ENCODE measurements at places on chromosomes 13 and 19.

DNA sequence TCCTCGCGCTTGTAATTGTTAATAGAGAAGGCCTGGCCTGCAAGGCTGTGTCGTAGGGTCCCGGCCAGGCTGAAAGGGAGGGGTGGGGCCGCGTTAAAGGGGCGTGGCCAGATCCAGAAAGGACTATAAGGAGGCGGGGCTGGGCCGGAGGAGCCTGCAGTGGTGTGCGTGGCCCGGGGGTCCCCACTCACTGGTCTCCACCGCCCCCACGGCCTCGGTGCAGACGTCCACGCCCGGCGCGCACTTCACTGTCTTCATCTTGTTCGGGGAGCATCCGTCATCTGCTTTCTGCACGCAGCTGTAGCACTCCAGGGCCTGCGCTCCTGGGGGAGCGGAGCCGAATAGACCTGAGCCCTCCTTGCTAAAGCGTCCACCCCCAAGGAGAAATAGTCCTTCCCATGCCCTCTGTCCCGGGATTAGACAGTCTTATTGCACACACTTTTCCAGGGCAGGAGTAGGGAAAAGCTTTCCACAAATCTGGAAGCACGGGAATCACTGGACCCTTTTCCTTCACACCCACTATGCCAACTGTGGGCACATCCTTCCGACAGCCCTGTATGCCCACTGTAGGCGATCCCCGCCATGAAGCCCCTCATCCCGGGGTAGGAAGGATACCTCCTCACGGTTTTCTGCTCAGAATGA is 1.2 kb downstream of the LYPD3 start:
- DNase-seq = no peak

DNA sequence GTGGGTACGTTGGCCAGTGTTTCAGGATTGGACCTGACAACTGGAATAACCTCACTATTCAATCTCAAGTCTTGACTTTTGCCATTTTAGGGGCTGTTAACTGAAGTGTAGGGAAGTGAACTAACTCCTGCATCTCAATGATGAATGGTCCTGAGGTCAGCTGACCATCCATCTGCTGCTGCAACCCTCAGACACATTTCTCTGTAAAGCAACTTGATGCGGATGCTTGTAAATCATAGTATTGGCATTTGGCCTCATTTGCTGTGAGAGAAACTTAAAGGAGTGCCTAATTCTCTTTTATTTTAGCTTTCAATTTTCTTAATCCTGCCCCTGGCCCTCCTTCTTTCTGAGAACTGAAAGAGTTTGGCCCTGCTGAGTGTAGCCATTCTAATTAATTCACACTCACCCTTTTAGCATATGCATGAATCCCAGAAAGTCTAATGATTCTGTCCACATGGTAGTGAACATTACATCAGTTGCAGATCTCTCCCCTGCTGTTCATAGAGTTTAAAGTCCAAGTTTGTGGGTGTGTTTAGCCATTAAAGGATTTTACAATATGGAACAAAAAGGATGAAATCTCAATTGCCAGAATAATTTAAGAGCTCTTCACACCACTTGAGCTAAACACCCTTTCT is 1531.4 kb upstream of the SLC10A2 start:
- no peak for DNase-seq

GRCh38 chr19:51511353-51511752 is 9.8 kb upstream of the SIGLEC12 start:
- DNase-seq = peak; percentile 35

- DNase-seq = no peak
Measured at GRCh38 chr19:10796653-10797052, 39.4 kb downstream of the TMED1 start.

GRCh38 chr19:5865772-5866171 is 4.6 kb downstream of the FUT5 start:
- no peak for DNase-seq

- no peak for DNase-seq
Measured at GRCh38 chr13:109394311-109394988, 391.9 kb downstream of the IRS2 start.

GRCh38 chr13:94596575-94596971 is 621 bp upstream of the TGDS start:
- DNase-seq = no peak

DNA sequence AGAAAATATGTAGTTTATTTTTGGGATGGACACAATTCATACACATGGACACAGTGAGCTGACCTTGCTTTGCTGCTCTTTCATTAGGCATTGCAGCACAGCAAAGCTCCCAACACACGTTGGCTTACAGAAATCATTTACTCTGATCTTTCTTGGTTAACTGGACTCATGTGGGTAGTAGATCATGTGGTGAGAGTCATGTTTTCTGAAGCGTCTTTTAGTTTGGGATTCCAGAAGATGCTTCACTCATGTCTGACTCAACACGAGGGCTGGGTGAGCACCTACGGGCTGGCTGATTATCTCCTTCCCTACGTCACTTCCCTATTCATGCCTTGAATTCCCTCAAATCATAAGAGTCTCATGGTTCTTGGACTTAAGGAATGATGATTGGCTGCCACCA is 12.1 kb upstream of the LGALS16 start:
- DNase-seq = no peak

DNA sequence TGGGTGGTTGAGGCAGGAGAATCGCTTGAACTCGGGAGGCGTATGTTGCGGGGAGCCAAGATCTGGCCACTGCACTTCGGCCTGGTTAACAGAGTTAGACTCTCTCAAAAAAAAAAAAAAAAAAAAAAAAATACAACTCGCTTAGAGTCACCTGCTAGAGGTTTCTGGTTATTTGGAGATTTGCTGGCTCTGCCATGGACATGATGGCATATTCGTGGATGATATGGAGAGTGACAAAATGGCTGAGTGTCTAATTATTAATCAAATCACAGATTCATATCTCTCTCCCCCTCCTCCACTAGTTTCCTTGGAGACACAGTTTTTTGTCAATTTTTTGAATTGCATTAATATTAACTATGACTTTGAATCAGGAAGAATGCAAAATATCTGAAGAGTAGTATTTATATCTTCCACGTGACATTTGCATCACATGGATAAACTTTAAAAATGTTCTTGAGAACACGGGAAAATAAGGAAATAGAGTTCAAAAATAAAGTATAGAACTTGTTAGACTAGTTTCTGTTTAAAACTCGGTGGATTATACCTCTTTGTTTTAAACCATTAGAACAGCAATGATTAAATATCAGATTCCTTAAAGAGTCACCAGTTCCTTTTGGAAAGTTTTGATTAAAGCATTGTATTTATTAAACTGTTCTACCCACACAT is 47.8 kb downstream of the KLF5 start:
- no peak for DNase-seq

GRCh38 chr19:43675269-43675879 is 5.4 kb upstream of the PLAUR start:
- DNase-seq = no peak

GRCh38 chr13:93700115-93700514 is 473.5 kb downstream of the GPC6 start:
- DNase-seq = no peak

- DNase-seq = no peak
Measured at GRCh38 chr19:54462047-54462654, 1.4 kb downstream of the LENG9 start.
